ENCODE measurements at places on chromosomes 3 and 15. TPM values are rescaled to one million over a fixed set of nuclear protein-coding genes. Genes with fewer than 3 reads are reported as not detected.

Gene C2CD4B
- total RNA-seq = not detected

Gene TRNT1
- total RNA-seq = 41.1 TPM

GRCh38 chr15:65287520-65287855 is 805 bp upstream of the PARP16 start:
- no peak for DNase-seq

GRCh38 chr3:128503164-128503651 is 10.2 kb upstream of the GATA2 start:
- no peak for DNase-seq

GRCh38 chr3:14127516-14128161 is 2.8 kb downstream of the TMEM43 start:
- DNase-seq = no peak

Gene ACP3
- 0.18 TPM for total RNA-seq

Gene LIPH
- 1.3 TPM for total RNA-seq

DNA sequence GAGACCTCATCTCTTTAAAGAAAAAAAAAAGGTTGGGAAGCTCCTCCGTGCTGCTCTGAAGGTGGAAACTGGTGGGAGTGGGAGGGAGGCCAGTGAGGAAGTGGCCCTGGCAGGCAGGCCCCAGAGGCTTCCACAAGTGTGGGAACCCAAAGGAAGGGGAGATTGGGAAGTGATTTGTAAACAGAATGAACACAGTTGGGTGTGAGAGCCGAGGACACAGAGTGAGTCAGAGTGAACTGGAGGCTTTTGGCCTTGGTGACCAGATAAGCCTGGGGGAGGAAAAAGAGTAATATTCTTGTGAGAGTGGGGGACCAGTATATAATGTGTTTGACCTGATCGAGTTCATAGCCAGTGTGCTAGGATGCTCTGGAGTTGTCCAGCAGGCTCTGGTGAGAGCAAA is 23.0 kb downstream of the MKRN2 start:
- DNase-seq = no peak

Gene PCSK6
- 17.6 TPM for total RNA-seq

DNA sequence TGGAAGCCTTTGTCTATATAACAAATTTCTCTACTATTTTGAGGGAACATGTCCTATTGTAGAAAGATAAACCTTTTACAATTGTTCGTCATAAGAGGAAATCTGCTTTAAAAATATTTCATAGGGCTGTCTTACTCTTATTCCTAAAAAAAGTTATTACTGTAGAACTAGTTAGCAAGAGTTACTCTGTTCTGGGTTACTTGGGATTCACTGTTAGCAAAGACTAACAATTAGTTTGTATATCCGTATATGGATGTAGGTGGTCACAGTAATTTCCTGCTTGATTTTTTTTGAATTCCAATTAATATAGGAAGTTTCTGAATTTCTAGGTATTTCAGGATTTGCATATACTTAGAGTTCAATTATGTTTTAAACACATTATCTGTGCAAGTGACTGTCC is 413.5 kb downstream of the RBMS3 start:
- DNase-seq = no peak

DNA sequence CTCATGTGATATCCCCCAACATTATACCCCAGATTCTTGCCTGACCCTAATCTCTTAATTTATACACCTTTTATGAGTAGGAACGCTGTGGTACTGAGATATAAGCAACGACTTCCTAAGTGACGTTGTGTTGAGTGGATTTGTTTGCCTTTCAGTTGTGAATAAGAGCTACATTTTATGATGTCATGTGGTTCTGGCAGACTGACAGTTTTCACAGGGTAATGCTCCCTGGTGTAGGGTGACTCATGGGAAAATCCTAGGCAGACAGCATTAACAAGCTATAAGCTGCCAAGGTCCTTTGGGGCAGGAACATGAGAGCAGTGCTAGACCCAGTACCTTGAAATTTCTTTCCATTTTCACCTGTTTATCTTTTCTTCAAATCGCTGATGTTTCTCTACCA is 11.2 kb downstream of the C3orf52 start:
- DNase-seq = peak; percentile 9

DNA sequence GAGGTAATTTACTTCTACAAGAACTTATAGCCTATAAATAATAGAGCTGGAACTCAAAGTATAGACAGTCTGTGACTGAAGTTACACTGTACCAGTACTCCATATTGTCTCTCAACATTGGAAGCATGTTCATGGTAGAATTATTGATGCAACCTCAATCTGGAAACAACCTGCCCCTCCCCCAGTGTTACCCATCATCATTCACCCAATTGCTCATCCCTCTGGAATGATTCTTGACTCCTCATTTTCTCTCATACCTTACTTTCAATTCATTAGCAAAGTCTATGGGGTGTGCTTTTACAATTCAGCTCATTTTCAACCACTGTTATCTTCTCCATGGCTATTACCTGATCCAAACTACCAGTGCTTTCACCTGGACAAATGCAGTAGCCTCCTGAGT is 151.7 kb downstream of the CPNE4 start:
- no peak for DNase-seq

GRCh38 chr3:62378921-62379320 is 5.6 kb upstream of the FEZF2 start:
- DNase-seq = no peak

- no peak for DNase-seq
Observed at GRCh38 chr3:78644847-78645246, 1123.0 kb downstream of the ROBO1 start.

Measured in K562 (cell line).